ENCODE measurements at places on chromosomes 6 and 20. TPM values are rescaled to one million over a fixed set of nuclear protein-coding genes. Genes with fewer than 3 reads are reported as not detected.
A peak's percentile ranks its signal among the peaks of the same experiment; 100 is the strongest.

- no peak for DNase-seq
These were observed 165.5 kb upstream of the SCGN start for GRCh38 chr6:25486550-25486949.

DNA sequence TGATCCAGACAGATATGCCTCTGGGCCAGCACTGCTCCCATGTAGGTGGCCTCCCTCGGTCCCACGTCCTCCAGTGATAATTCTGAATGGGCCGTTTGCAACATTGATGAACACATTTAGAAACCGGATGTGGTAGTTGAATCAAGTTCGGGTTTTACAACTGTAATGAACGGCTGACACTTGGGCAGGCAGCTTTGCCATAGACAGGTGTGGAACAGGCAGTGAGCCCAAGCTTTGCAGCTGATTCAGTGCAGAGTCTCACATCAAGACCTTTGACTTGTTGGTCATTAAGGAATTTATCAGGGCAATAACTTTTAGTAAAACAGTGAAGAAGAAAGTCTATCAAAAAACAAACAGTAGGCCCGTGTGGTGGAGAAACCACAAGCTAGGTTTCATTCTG lies 466.6 kb upstream of the AGPAT4 start:
- no peak for DNase-seq

GRCh38 chr6:142635130-142635529 lies 309.8 kb downstream of the HIVEP2 start:
- DNase-seq: no peak

DNA sequence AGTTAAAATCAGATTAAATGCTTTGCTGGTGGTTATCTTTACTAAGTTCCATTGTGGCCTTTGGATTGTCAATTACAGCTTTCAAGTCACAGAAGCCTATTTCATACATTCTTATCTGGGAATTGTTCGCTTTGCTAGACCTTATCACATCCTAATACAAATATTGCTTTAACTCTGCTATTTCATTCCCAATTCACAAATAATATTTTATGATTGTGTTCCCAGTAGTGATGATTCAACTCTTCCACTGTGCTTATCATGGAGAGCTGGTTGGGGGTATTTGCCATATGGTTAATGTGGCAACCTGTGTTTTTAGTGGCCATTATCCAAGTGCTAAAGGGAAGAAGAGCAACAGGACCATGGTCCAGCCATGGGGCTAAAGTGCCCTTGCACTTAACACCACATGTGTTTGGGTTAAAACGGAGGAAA lies 72.9 kb upstream of the GLP1R start:
- no peak for DNase-seq

GRCh38 chr6:132669690-132670291 lies 10.8 kb upstream of the TAAR1 start:
- DNase-seq: no peak

GRCh38 chr6:80767808-80768207 lies 661.3 kb downstream of the BCKDHB start:
- peak; percentile 73 for DNase-seq

The SLC26A8 gene
- total RNA-seq: 0.20 TPM

The HCK gene
- 11.5 TPM for total RNA-seq

The TRIM40 gene
- not detected for total RNA-seq
